Osteocyte (in vitro differentiated cells): ENCODE measurements at places on chromosomes 1 and 21.

- DNase-seq: no peak
Observed at GRCh38 chr1:167533851-167534300, 15.5 kb upstream of the CD247 start.

- no peak for DNase-seq
Observed at GRCh38 chr1:38990386-38990737, 714 bp upstream of the AKIRIN1 start.

- no peak for DNase-seq
Observed at GRCh38 chr1:183019139-183019740, 4.0 kb upstream of the LAMC1 start.

DNA sequence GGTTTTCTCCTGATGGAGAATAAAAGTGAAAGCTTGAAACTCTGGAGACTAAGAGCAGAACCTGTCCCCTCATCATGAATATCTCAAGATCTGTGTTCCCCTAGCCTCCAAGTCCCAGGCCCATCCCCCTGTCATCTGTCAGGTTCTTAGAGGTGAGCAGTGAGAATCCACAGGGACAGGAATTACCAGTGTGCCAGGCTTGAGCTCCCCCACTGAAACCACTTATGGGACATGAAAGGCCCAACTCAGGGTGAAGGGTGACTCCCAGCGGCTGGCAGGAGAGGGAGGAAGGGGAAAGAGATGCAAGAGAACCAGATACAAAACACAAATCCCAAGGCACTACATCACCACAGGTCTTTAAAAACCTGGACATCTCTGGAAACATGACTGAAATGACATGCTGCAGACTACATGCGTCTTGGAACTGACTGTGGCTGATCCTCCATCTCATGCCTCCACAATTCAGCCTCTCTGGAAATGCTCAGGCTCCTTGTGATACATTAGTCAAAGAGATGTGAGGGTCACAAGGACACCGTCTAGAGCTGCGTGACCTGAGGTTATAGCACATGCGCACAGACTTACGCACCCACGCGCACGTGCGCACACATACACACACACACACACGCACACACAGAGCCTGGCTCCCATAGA is 6.8 kb upstream of the LY9 start:
- DNase-seq: no peak

DNA sequence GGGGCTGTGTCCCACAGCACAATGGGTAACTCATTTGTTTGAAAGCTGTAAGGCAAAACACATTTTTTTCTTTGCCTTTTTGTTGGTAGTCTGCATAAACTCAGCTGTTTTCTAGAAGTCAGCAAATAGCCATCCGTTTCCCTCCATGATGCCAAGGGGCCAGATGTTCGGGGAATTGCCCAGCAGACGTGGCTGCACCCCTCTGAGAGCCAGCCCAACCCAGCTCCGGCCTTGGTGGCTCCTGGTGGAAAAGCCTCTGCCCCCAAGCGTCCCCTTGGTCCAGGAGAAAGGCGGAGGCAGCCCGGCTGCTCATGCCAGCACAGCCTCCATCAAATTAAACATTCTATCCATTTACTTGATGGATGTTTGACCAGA is 58.4 kb upstream of the ADARB1 start:
- no peak for DNase-seq

DNA sequence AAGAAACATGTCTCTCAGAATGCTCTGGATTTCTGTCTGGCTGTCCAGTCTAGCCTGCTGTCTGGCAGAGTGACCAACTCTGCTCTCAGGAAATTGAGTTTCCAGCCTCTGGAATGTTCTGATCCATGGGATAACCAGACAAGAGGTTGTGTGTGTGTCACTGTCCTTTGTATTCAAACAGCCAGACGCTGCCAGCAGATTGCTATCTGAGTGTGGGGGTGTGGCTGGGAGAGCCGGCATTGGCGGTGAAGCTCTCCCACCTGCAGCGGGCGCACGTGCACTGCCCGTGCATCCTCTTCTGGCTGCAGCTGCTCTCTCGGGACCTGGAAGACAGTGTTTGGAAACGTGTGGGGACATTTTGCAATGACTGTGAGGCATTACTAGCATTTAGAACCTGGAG is 26.1 kb downstream of the PKP1 start:
- no peak for DNase-seq

DNA sequence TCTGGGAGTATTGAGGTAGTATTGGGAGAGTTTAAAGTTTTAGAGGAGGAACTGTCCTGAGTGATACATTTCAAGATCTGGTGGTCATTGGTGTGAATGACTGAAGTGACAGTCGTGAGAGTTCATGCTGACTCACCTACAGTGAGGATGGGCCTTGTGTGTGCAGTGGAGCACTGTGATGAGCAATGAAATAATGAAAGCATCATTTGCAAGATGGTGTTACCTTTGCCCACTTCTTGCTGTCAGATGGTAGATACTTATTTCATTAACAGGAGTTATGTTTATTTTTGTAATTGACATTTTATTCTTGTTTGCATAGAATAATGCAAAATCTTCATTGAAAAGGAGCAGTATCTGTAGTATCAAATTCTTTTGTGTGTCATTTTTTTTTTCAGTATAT is 29.0 kb downstream of the POU2F1 start:
- DNase-seq: no peak

DNA sequence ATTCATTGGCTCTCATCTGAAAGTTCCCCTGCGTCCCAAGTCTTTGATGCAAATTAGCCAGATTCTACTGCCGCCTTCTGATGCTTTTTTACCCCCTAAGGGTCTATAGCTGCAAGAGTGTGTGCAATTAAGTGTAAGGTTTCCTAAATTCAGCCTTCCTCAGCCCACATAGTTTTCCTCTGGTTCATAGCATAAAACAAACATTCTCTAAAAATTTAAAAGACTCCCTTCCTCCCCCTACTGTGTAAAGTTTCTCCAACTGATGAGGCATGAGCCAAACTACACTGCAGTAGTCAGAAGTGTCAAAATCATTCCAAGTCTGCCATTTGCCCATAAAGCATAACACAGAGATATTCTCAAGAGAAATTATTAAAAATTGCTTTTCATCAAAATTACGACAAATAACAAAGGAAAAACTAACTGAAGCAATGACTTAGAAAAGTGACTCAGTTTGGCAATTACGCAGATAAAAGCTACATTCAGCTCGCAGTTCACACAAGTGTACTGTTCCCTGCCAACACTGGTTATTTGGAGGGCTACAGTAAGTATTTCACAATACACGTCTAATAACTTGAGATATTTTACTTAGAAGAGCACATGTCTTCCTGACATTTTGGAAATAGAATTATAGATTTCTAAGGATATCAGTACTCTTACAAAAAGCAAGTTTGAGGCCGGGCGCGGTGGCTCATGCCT is 15.4 kb downstream of the KCNH1 start:
- no peak for DNase-seq

- no peak for DNase-seq
Observed at GRCh38 chr1:97350241-97350640, 570.6 kb downstream of the DPYD start.
